Stimulated activated CD8-positive, alpha-beta memory T cell treated with anti-CD3 and anti-CD28 coated beads, Interleukin-4, amount 100 ng/mL, for 24 hours (primary cell): ENCODE measurements at places on chromosomes 3 and 15.

GRCh38 chr3:31505371-31506048 lies 27.2 kb upstream of the STT3B start:
- no peak for DNase-seq

DNA sequence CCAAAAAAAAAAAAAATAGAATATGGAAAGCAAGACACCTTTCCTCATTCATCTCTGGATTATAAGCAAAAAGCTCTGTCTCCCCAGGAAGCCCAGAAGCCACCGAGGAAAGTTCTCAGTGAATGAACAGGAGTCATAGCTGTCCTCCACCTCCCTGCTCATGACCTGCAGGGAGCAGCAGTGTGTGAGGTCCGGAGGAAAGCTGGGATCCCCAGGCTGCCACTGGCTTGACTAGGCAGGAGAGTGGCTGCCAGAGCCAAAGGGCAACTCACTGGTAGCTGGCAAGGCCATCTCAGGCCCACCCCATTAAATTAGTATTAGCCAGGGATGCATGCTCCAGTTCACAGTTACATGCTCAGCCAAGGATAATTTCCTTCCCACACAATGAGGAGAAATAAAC lies 191.6 kb upstream of the STT3B start:
- DNase-seq = no peak

- no peak for DNase-seq
Measured at GRCh38 chr3:134460965-134461364, 24.8 kb downstream of the ANAPC13 start.

DNA sequence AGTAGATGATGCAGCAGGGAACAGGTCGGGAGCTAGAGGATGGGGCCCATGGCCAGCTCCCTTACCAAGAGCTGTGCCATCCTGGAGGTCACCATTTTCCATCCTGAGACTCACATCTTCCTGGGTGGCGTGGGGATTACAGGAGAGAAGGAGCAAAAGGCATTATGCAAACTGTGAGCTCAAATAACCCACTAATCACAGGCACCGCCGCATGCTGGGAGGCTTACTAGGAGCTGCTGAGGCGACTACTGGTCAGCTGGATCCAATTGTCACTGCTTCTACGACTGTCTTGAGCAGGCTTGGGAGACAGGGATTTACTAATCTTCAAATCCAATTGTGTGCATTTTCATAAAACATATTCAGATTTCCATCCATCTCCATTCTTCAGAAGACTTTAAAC lies 12.5 kb upstream of the KBTBD12 start:
- no peak for DNase-seq

GRCh38 chr3:105827959-105828358 lies 40.9 kb downstream of the CBLB start:
- DNase-seq = no peak

DNA sequence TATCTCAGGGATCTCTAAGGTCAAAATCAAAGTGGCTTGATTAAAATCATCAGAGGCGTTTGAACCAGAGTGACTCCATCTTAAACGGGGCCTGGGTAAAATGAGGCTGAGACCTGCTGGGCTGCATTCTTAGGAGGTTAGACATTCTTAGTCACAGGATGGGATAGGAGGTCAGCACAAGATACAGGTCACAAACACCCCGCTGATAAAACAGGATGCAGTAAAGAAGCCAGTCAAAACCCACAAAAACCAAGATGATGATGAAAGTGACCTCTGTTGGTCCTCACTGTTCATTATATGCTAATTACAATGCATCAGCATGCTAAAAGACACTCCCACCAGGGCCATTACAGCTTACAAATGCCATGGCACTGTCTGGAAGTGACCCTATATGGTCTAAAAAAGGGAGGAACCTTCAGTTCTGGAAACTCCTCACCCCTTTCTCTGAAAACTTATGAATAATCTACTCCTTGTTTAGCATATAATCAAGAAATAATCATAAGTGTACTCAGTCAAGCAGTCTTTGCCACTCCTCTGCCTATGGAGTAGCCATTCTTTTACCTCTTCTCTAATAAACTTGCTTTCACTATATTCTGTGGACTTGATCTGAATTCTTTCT lies 143.3 kb upstream of the SLCO3A1 start:
- no peak for DNase-seq

GRCh38 chr15:100204771-100205170 lies 137.0 kb downstream of the ADAMTS17 start:
- no peak for DNase-seq

DNA sequence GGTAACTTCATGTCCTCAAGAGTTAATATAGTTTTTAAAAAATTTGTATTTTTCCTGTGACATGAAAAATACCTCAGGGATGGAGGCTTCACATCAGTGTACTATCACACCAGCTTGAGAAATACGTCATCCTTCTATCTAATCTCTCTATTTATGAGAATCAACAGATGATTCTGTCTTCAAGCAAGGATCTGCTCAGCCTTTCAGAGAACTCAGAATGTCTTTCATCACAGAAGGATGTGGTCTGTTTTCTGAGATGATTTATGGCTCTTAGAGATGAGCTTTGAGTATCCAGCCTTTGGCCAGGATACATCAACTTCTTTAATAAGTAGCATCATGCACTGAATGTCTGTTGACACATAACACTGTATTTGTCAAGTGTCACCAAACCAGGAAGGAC lies 193.9 kb downstream of the DTWD1 start:
- no peak for DNase-seq

DNA sequence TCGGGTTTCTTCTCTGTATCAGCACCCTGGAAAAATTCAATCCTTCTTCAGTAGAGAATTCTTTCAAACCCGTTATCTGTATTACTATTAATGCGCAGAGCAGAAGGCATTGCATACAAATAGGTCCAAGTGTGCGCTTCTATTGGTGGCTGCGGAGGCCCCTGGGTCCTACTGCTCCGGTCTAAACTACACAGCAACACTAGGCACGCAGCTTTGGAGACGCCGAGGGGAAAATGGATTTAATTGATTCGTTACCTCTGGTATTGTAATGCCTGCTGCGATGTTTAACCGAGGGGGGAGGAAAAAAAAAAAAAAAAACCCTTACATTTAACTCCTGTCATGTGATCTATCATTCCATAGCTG lies at the start of gene ROBO1:
TSS of gene ROBO1 (minus strand) at position 94 of the 363 bp plus-strand sequence.
- DNase-seq = no peak

GRCh38 chr3:188505911-188506310 lies 352.0 kb downstream of the LPP start:
- no peak for DNase-seq

DNA sequence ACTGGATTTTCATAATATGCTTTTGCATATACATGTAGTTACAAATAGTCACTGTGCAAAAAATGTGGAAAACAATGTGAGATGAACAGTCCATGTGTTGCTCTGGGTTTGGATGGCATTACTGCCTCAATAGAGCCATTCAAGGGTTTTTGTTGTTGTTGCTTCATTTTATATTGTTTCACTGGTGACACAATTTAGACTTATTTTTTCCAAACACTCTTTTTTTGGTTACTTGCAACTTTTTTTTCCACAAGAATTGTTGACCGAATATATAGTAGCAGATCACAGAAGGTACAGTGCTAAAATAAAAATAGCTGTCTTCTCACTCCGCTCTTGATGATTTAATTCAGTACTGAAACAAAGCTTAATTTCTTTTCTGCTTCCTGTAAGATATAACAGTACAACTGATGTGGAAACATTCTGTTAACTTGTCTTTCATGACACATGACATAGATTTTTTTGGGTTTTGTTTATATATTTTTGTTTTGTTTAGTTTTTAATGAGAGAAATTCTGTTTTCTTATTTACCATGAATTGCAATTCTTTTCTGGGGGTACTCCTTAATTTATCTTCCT lies 618.6 kb downstream of the NAALADL2 start:
- DNase-seq = no peak

DNA sequence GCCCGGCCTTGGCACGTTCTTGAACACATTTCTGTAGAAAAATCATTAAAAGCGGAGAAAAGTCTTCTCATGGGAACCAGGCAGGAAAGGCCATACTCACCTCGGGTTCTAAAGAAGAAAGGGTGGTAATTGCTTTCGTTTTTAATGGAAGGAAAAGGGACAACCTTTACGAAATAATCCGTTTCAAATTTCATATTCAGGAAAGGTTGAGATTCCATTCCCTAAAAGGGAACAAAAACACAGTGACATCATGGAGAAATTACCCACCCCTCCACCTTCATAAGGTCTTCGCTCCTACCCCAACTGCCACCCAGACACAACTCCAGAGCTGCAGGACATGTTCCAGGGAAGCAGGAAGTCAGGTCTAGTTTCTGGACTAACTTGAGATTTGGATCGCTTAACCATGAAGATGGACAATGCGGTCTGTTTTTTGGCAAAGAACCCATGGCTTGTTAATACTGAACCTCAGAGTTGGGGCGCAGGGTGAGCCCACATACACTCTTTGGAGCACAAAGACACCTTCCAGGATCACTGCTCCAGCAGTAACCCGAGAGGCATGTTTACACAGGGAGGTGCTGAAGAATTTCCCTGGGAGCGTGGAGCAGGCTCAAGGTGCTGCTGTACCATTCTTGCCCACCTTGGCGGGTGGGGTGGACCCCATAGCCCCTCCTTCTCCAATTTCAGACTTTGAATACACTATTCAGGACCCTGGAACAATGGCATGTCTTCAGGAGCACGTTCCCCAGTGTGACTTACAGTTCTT lies 49.2 kb downstream of the SPATA12 start:
- DNase-seq = no peak

DNA sequence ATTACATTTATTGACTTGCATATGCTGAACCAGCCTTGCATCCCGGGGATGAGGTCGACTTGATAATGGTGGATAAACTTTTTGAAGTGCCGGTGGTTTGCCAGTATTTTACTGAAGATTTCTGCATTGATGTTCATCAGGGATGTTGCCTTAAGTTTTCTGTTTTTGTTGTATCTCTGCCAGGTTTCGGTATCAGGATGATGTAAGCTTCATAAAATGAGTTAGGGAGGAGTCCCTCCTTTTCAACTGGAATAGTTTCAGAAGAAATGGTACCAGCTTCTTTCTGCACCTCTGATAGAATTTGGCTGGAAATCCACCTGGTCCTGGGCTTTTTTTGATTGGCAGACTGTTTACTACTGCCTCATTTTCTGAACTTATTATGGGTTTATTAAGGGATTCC lies 250.8 kb downstream of the TBC1D5 start:
- no peak for DNase-seq

DNA sequence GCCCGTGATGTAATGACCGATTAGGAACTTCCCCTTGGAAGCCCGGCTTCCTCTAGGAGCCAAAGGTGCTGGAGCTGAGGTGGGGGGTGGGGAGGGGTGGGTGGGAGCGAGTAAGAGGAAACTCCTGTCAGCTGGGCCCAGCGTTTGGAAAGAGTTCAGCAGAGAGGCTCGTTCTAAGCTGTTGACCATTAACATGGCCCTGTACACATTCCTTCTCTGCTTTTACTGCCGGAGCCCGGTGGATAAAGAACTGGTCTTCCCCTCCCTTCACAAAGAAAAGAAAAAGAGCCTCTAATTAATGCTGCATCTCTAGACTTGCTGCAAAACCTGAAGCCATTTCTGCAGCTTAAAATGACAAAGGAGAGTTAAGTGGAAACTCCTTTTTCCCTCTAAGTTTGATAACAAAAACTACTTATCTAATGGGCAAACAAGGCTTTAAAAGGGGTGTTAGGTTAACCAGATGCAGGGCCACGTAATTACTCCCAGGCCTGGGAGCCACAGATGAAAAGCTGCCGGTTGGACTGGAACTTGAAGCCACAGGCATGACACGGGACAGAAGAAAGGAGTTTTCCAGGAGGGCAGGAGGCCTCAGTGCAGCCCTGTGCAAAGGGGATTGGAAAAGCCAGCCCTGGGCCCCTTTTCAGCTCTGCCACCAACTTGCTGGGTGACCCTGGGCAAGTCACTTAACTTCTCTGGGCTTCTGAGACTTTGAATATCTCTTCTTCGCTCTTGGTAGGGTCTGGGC lies 71.3 kb downstream of the SMAD6 start:
- no peak for DNase-seq

DNA sequence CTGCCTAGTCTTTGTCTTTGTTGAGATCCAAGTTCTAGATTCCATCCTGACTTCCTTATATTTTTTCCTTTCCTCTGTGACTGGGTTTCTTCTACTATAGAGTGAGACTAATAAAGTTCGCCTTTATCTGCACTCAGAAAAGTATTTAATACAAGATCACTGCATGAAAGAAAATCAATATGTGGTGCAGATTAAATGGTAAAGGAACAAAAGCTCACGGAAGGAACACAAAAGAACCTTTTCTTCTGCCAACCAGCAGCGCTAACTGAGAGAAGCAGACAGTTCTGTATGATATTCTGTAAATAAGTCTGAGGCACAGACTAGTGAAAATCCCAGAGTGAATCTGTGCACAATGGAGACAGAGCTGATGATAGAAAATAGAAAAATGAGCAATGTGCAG lies 31.6 kb upstream of the MCTP2 start:
- no peak for DNase-seq

- no peak for DNase-seq
Measured at GRCh38 chr3:77134769-77135168, 94.9 kb downstream of the ROBO2 start.

DNA sequence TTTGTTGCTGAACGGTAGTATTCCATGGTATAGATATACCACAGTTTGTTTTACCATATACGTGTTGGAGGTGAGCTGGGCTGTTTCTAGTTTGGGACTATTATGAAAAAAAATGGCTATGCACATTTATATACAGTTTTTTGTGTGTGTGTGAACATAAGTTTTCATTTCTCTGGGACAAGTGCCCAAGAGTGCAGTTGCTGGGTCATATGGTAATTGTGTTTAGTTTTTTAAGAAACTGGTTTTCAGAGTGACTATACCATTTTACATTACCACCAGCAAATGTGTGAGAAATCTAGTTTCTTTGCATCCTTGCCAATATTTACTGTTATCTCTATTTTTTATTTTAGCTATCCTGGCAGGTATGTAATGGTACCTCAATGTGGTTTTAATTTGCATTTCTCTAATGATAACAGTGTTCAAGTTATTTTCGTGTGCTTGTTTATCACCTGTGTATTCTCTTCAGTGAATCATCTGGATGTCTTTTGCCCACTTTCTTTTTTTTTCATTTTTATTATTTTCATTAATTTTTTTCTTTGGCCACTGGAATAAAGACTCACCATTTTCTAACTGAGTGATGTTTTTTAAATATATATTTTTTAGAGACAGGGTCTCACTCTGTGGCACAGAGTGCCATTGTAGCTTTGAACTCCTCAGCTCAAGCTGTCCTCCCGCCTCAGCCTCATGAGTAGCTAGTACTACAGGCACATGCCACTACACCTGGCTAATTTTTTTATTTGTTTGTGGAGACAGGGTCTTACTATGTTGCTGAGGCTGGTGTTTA lies 75.3 kb downstream of the ZNF609 start:
- DNase-seq = no peak
